MCF 10A (cell line): ENCODE measurements at places on chromosomes 1 and 21. TPM values are rescaled to one million over a fixed set of nuclear protein-coding genes. Genes with fewer than 3 reads are reported as not detected.

- DNase-seq: peak; percentile 85
Observed at GRCh38 chr1:28123461-28123961, 35.1 kb upstream of the EYA3 start.

- no peak for DNase-seq
Observed at GRCh38 chr1:22222723-22223122, 79.8 kb upstream of the WNT4 start.

DNA sequence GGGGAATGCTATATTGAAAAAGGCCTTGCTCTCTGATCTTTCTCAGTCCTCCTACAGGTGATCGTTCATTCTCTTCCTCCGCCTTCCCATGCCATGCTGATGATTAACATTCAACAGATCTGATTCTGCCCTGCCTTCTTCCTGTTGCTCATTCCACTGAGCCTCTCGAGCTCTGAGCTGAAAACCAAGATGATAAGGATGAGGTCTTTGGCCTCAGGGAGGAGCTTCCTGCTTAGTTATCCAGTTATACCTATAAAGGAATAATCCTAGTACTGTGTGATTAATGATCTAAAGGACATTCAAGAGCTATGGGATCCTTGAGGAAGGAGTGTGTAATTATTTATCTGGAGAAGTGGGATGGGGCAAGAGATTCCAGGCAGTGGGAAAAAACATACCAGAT lies 25.2 kb upstream of the MAP3K7CL start:
- peak; percentile 27 for DNase-seq

Gene KCNE2
- not detected in 2 replicates for total RNA-seq

DNA sequence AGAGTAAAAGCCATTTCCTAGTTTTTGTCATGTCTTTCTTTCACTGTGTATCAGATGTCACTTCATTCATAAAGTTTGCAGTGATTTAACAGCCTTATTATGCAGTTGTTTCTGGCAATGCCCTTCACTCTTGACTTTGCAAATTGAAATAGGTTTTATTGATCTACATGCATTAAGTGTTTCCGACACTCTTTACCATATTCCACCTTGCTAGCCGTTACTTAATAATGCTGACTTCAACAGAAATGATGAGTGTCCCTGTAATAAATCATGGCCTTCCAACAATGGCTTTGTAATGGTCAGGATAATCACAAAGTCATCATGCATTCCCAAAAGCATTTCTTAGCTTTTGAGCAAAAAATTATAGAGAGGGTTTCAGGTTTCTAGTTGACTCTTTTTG lies 236.8 kb upstream of the FMN2 start:
- DNase-seq: no peak

Gene PCP4
- not detected in 2 replicates for total RNA-seq

DNA sequence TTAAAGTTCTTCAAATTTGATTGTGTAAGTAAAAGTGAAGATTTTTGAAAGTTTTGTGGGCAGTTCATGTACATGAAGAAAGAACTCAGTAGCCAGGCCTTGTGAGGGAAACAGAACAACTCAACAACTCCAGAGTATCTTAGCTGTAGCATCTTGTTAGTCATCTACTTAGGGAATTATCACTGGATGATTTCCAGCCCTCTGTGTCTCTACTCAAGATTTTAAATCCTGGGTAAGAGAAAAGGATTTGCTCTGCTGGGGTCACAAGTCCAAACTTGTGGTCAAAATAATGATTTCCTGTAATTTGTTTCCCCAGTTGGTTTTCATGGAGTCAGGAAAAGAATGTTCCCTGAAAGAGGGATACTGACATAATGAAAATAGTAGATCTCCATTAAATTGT lies 8.2 kb downstream of the OR10T2 start:
- no peak for DNase-seq

Gene ANXA9
- total RNA-seq: 0.37 and 0.61 TPM in 2 replicates

Gene DCDC2B
- not detected in 2 replicates for total RNA-seq

- DNase-seq: peak; percentile 75
Observed at GRCh38 chr1:207088701-207089626, at the start of gene C4BPB. TSS of gene C4BPB (plus strand) at chr1:207088860. CDS start at chr1:207089532, 672 bp downstream.

DNA sequence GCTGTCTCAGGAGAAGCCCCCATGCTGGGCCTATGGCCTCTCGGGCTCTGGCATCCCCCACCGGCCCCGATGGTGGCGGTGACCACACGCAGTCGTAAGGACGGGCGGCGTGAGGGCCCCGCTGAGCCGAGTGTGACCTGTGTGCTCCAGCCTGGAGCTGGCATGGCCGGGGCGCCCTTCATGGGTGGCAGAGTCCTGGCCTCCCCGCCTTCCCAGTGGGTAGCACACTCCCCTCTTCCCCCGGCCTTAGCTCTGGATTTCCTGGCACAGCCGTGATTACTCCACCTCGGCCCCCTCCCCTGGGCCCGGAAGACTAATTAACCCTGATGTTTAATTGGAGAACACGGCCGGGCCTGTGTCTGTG lies 44.6 kb downstream of the SLX9 start:
- no peak for DNase-seq

Gene HAO2
- not detected in 2 replicates for total RNA-seq

Gene PCSK9
- not detected in 2 replicates for total RNA-seq

Gene GOLT1A
- total RNA-seq: 11.5 and 12.7 TPM in 2 replicates
